ENCODE measurements at places on chromosomes 6 and 20. TPM values are rescaled to one million over a fixed set of nuclear protein-coding genes. Genes with fewer than 3 reads are reported as not detected.

DNA sequence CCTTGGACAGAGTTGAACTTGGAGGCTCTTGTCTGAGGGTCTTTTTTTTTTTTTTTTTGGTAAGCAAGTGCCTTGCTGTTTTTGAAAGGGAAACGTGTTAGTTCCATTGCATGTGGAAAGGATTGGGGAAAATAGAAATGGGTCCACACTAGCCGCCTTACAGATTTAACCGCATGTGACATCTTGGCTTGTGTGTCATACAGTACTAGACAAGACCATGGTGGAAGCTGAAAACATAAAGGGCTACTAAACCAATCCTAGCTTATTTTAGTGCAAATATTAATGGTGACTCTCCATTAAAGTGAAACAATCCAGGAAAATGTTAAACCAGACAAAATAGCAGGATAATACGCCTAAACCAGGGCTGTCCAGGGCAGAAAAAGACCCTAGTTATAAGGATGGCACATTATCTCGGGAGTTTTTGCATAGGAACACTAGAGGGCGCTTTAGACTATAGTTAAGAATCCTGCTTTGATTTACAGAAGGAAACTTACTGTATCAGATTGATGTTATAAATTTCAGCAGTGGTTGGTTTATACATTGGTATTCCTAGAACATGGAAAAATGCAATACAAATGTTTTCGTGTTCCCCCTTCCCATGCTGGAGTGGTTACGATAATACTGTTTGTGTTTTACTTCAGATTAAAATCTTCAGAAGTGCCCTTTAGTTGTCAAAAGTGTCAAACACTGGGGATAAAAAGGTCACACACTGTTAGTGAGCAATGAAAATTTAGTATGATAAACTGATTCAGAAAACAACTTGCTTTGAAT is 59.8 kb upstream of the DEK start:
- DNase-seq: peak; percentile 52

- no peak for DNase-seq
Observed at GRCh38 chr20:41373931-41374920, 7.6 kb upstream of the EMILIN3 start.

GRCh38 chr6:42791706-42792320 is 10.0 kb downstream of the BICRAL start:
- DNase-seq: peak; percentile 28

- peak; percentile 33 for DNase-seq
Observed at GRCh38 chr20:14264869-14265268, 72.5 kb downstream of the FLRT3 start.

DNA sequence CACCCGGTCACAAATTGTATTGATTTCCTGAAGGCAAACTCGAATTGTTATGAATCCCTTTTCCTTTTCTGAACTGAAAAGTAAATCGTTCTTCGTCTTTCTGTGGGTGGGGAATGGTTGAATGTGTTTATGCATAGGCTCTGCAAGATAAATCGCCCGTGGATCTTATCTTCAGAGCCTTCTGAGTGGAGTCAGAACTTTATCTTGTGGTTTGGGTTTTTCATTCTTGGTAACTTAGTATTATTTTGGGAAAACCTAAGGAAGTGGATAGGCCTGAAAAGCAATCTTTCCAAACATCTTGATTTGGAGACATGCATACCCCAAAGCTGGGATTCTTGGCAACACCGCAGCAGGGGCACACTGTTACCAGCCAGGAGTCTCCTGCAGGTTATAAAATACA is 122.4 kb downstream of the MAP3K7 start:
- no peak for DNase-seq

DNA sequence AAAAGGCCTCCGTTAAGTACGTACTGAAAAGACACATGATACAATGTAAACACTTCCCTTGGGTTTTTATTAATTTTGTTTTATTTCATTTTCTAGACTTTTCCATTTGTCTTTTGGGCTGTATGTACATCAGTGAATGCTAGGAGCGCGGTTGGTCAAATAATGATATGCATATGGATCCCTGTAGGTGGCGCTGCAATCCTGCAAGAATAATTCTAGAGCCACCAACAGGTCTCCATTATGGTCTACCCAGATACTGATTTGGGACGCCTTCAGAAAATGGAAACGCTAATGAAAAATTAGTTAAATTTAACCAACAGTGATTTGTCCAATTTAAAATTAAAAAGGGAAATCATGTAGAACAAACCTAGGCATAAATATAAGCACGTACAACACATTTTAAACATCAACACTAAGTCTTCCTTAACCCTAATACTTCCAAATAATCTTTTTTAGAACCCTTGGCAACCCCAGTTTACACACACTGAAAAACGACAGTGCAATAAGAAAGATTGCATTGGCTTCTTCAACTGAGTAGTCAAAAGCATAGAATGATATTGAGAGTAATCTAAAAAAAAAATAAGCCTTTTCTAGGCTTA is 433.5 kb downstream of the RFPL4B start:
- DNase-seq: peak; percentile 86

RTEL1 gene
- 31.2 TPM for total RNA-seq

ATP9A gene
- total RNA-seq: 1.8 TPM

KLC4 gene
- total RNA-seq: 10.6 TPM

MAS1 gene
- not detected for total RNA-seq

MOG gene
- not detected for total RNA-seq

Data from LHCN-M2 (cell line).